ENCODE measurements at places on chromosomes 12 and 14.

DNA sequence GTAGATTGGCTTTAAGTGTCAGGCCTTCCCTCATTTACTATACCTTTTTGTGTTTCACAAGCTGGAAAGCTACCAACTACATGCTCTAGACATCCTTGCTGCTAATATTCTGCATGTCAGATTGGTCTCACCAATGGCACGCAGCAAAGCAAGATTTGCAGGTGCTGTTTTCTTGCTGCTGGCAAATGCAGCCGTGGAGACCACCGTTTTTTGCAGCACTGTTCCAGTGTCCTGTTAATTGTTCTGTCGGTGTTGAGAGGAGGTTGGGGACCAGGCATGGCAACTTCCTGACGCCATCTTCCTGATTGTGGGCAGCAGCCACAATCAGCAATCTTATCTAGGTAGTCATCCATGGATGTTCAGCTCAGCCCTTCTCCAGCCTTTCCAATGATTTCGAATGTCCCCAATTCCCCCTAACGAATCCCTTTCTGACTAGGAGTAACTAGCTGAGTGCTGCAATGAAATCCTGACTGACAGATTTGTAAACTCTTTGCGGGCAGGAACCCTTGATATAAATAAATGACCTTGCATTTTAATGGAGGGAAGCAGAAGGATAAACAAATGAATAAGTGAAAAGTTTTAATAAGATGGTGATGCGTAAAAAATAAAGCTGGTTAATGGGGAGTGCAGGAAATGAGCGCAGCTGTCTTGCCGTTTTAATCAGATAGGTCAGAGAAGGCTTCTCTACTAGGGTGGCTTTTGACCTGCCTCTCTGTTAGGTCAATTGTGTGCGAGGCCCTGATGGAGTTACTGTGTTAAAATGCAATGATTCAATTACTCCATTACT is 574 bp upstream of the CRADD start:
- DNase-seq: no peak

DNA sequence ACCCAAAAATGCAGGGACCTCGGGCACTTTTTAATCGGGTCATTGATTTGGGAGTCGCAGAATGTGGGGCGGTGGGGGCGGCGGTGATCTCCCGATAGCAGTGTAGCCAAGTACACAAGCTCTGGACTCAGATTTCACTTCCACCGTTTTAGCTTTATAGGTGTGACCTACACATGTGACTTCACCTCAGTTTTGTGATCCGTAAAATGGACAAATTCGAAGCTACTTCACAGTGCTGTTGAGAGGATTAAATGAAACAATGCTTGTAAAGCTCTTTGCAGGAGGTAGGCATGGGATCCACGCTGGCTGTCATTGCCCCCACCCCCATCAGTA is 478 bp downstream of the RITA1 start:
- no peak for DNase-seq

DNA sequence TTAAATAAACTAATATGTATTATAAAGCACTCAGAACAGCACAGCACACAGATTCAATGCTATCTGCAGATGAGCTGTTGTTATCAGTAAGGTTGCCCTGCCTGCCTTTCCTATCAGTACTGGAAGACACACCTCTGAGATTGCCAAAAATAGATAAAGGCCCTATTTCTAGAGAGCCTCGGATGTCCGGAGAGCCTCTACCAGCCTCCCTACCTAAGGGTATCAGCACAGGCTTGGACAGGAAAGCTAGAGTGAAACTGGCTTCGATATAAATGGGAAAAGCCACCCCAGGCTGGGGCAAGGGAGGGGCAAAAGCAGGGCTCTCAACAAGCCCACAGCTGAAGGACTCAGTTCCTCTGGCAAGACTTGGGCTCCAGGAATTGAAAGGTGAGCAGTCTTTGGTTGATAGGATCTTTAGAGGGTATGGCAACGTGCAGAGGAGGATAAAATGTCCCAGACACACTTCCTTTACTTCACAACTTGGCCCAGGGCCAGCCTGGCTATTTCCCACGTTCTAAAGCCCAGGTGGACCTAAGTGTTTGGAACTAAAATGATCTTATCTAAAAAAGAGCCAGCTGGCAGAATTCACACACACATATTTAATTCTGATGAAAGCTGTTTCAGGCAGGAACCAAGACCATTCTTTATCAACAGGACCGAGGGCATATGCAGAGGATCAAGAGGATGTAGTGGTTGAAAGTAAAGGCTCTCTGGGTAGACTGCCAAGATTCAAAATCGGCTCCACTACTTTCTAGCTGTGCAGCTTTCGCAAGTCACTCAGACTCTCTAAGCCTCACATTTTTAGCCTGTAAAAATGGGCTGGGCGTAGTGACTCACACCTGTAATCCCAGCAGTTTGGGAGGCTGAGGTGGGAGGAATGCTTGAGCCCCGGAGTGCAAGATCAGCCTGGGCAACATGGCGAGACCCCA is 37.8 kb upstream of the ITPR2 start:
- no peak for DNase-seq

GRCh38 chr12:116916714-116917114 is 6.0 kb downstream of the FBXW8 start:
- DNase-seq: no peak

DNA sequence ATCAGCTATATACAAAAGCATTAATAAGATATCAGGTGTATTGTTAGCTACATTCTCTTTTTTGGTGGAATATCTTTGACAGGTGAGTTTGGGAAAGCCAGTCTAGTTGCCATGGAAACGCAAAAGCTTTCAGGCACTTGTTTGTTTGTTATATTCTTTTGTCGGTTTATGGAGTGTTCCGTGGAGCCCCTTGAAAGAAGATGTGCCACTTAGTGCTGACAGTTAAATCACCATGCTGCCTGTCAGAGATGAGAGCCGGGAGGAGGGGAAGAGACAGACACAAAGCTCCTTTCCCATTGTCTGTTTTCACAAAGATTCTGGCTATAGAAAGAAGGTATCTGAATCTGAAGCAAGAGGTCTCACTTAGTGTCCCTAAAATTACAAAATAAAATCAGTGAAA is 170.8 kb downstream of the SNAPC1 start:
- DNase-seq: no peak

DNA sequence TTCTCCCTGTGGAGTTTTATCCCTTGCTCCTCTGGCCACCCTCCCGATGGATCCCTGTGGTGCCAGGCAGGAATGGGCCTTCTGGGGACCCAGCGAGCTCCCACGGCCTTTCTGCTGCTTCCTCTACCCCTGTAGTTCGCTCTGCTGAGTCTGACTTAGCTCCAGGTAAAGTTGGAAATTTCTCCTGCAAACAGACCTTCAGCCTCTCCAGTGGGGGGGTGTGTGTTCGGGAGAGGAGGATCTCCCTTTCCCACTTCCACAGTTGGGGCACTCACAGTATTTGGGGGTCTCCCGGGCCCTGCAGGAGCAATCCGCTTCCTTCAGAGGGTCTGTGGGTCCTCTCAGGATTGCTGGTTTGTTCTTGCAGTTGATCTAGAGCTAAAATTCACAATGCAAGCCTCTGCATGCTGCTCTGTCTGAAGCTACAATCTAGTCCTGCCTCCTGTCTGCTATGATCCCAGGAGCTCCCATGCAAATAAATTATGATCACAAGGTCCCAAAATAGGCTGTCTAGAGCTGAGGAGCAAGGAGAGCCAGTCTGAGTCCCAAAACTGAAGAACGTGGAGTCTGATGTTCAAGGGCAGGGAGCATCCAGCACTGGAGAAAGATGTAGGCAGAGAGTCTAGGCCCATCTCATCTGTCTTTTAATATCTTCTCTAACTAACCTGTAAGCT is 18.3 kb downstream of the MTRFR start:
- DNase-seq: no peak

GRCh38 chr14:31717294-31718085 is 156.3 kb downstream of the NUBPL start:
- DNase-seq: no peak

DNA sequence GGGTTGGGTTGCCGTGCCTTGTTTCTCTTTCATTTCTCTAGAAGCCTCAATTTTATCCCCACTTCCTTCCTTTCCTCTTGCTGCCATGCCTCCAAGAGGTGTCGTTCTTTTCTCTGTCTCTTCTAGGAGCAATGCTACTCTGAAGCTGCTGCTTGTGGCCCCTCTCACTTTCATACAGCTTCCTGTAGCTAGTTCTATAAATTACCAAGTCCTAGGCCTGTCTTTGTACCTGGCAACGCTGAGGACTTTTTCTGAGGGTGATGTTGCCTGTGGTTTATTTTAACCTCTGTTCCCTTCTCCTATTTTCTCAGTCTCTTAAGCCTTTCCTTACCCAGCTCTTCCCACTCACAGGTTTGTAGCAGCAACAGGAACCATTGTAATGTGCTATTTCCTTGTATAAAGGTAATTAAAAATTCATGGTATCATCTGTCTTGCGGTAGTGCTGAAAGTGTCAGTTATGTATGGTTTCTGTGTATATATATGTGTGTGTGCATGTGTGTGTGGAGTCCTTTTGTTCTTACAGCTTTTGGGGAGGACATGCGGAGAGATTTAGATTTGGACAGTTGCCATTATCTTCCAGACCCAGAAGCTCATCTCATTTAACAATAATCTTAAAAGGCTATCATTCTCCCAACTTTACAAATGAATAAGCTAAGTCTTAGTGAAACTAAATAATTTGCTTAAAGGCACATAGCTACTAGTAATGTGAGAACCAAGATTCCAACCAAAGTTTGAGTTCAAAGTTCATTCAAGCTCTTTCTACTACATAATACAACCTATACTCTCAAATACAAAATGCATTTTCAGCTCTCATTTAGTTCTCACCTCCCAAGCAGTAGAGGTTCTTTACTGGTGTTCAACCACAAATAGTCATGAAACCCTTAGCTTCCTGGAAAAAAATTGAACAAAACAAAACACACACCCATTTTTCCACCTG is 43.8 kb downstream of the DDHD1 start:
- no peak for DNase-seq

- DNase-seq: peak; percentile 57
These were observed 1.2 kb upstream of the GAPDH start for GRCh38 chr12:6532927-6533652.

GRCh38 chr12:89706986-89707702 is 1.5 kb downstream of the ATP2B1 start:
- peak; percentile 8 for DNase-seq

DNA sequence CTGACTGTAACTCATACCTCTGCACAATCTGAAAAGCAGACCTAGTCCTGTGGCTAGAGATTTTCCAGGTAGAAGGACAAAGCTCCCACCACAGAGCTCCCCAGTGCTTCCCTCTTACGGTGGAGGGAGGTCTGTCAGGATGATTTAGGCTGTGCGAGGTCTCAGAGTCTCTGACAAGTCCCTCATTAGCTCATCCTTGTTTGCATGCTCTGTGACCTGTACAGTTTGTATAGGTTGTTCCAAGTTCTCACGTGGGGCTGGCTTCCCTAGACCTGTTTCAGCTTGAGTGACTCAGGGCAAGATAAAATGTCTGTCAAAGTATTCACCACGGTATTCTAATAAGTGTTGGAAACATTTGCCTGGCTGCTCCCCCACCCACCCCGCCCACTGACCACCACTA is 34.8 kb downstream of the ASCL1 start:
- no peak for DNase-seq

GRCh38 chr14:62209287-62209899 is 447.2 kb downstream of the SNAPC1 start:
- no peak for DNase-seq

GRCh38 chr14:36028218-36028617 is 148.3 kb downstream of the PTCSC3 start:
- no peak for DNase-seq

GRCh38 chr12:103093499-103094106 is 136.1 kb downstream of the ASCL1 start:
- DNase-seq: no peak

DNA sequence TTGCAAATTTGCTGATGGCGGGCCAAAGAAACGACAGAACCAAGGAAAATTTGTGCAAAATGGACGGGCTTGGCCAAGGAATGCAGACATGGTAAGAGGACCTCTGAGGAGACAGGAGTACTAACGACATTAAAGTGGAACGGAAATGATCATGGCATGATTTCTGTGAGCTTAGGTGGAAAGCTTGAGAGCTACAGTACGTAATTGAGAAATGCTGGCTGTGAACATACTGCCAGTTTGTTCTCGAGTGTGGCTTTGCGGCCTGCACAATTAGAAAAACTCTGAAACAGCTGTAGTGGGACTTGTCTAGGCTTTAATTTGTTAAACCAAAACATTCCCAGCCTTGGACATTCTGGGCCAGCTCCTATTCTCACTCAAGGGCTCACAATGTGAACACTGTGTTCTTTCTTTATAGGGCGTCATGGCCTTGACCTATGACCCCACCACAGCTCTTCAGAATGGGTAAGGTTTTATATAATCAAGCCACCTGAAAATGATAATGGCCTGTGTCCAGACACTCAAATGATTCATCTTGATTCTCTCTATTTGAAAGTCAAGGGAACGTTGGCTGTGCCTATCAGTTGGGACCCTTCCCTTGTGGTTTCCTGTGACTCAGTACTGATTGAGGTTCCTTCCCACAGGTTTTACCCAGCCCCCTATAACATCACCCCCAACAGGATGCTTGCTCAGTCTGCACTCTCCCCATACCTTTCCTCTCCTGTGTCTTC is 48.5 kb downstream of the BAZ2A start:
- no peak for DNase-seq

DNA sequence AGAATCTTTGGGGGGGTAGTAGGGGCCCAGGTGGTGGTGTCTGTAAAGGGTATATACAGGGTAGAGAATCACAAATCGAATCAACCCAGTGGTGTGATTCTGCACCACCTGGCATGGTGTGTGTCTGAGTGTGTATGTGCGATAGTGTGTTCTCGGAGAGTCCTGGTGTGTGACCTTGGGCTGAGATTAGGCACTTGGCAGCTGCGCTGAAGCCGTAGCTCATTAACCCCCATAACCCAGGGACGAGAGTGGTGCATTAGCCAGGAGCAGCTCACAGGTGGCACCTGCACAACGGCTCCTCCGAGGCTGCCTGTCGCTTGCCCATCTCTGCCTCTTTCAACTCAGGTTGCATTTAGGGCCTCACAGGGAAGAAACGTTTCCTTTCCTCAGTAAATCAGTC is 15.6 kb upstream of the TESC start:
- no peak for DNase-seq

- DNase-seq: no peak
These were observed 27.9 kb upstream of the DEGS2 start for GRCh38 chr14:100187247-100187833.

GRCh38 chr12:13153180-13153579 is 43.3 kb upstream of the EMP1 start:
- no peak for DNase-seq

- DNase-seq: no peak
These were observed 21.2 kb downstream of the TMED10 start for GRCh38 chr14:75155169-75155568.

DNA sequence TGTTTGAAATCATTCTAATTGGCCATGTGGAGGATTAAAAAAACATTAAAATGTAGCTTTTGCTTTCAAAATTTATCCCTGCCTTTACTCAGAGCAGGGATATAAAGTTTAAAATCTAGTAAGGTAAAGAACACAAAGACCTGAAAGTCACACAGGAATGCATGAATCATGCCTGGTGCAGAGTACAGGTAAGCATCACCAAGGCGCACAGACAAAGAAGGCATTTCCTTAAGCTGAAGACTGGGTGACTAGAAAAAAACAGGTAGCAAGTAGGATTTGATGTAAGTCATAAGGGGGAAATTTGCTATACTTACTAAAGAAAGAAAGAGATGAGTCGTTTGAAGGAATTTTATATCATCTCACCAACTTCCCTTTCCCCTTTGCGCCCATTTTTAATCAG is 405.6 kb downstream of the GXYLT1 start:
- DNase-seq: no peak
